ENCODE measurements at places on chromosomes 1 and 21.

DNA sequence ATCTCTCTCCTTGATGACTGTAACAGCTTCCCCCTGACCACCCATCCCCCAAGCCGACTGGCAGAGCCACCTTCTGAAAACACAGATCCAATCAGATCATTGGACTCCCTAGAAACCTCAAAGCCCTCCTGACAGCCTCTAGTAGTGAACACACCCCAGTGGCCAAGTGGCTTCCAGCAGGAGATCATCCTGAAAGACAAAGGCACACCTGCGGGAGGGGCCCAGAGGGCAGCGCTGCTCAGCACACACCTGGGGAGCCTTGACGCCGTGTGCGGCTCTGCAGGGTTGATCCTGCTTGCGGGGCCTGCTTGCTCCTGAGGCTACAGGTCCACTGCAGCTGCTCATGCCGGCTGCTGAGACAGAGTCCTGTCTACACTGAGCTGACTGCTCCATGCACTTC is 41.5 kb downstream of the SLC66A1 start:
- DNase-seq: no peak

DNA sequence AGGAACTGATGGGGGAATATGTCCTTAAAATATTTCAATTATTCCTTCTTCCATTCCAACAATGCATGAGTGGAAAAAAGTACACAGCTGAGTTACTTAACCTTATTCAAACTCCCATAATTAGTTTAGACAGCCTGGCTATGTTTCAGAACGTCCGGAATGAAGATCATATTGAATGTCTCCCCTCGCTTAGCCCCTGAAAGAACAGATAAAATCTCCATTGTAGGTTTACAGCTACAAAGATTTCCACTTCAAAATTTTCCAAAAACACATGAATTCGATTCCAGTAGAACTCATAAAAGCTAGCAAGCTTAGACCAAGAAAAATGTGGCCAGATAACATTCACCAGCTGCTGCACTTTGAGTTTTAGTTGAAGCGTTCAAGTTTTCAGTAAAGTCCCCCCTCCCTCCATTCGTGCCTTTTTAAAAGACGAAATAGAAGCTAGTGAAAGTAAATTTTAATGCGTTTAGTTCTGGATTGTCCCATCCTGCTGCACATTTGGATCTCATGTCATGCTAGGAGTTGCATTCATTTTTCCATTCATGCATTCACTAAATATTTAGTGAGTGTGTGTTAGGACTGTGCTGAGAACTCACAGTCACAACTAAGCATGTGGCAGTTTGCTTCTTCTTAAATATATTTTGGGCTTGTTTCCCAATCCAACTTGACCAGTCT is 29.4 kb upstream of the SSX2IP start:
- DNase-seq: no peak

DNA sequence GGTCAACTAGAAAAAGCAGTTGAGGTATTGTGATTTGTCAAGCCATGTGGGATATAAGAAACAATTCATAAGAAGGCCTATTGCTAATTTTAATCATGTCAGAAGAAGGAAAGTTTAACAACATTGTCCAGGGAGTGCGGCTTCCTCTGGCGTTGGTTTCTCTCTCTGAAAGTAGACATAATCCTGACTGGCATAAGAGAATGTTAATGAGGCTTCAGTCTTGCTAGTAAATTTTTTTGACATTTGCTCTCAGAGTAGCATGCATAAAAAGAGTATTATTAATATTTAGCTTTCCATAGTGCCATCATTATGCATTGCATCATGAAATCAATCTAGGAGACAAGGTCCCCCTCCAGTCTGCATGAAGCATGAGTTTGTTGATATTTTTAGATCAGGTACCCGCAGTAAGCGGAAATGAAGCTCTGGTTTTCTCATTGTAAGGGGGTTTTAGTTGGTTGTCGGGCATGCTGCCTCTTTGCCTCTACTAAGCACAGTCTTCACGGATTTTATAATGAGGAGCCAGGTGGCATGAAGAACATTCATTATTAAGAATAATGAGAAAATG is 12.8 kb upstream of the PRDM2 start:
- no peak for DNase-seq

- DNase-seq: no peak
Measured at GRCh38 chr1:240234485-240235210, 143.0 kb downstream of the FMN2 start.

DNA sequence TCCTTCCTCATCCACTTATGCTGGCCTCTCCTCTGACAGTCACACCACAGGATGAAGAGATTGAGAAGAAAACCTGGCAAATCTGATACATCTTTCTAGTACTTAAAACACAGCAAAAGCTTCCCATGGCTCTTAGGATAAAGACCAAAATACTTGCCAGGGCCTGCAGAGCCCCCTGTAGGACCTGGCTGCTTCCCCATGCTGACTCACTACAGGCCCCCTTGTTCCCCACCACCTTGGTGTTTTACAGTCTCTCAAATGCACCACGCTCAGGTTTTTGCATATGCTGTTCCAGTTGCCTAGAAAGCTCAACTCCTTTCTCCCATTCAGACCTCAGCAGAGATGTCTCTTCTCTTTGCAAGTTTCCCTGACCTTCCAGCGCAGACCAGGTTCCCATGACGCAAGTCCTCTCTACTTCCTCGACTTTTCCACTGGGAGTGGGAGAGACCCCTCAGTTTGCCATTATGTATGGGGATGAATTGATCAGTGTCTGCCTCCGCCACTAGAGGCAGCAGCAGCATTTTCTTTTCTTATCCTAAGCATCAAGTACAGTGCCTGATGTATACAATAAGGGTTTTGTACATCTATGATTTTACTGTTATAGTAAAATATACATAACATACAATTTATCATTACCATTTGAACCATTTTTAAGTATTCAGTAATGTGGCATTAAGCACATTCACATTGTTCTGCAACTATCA is 113.8 kb upstream of the C8B start:
- no peak for DNase-seq

DNA sequence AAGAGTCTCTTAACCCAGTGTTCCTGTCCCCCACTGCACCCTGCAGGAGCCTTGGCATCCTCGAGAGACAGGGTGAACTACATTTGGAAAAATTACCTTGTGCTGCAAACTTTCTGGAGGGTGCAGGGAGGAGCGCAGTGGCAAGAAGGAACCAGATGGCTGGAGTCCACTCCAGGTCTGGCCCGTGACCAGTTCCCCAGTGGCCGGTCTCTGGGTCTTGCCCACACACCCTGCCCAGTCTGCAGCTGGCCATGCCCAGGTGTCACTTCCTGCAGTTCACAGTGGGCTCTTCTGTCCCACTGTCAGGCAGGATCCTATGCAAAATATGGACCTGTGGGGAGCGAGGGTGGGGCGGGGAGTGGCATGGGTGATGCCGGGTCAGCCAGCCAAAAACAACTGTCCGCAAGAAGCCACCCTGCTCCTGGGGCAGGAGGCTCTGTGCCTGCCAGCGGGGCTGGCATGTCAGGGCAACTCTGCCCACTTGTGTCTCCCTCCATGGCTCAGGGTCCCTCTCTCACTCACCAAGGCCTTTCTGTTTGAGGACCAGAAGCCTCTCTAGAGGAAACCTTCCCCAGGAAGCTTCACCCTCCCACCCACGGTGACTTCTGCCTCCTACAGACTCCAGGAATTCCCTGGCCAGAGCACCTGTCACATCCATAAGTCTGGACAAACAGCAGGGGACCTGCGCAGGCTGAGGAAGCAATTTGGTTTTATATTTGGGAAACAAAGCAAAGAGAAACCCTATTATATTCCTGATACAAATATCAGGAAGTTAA is 55.6 kb downstream of the KIF21B start:
- no peak for DNase-seq

DNA sequence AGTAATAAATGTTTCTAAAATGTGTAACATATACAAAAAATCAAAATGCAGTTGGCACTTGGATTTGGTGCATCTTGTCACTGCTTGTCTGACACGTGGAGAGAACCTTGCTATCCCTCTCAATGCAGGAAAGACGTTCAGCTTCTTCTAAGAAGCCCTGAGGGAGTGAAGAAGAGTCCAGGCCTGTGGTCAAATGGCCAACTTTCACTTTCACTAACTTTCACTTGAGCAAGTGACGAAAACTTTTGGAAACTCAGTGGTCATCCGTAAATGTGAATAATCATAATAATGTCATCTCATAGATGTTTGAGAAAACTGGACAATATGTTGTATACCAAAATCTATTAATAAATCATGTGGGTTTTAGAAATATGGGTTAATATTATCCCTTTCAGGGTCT is 61.9 kb downstream of the ERG start:
- DNase-seq: no peak

DNA sequence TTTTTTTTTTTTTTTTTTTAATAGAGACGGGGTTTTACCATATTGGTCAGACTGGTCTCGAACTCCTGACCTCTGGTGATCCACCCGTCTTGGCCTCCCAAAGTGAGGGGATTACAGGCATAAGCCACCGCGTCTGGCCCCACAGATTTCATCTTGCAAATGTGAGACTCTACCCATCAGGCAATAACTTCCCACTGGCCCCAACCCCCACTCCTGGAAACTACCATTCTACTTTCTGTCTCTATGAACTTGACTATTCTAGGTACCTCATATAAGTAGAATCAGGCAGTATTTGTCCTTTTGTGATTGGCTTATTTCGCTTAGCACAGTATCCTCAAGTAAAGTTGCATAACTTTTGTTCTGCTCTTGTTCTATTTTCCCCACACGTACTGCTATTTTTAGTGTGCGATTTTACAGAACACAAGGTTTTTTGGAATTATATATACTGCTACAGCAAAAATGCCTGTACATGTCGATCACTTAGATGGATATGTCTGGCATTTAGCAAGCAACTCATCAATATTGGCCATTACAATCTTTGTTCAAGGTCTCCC is 40.2 kb downstream of the ECE1 start:
- no peak for DNase-seq

DNA sequence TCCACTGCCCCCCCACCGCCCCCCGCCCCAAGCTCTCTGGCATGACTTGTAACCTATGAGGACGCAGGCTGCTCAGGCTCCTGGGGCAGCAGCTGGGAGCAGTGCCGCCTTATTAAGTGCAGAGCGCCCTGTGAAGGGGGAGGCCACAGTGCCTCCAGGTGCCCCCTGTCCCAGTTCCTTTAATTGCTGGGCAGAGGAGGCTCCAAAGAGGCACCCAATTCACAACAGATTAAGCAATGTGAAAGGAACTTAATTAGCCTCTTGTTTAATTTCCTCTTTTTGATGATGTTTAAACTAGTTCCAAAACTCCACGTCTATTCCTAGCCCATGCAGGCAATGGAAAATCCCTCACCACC is 3.0 kb downstream of the RXFP4 start:
- DNase-seq: no peak

DNA sequence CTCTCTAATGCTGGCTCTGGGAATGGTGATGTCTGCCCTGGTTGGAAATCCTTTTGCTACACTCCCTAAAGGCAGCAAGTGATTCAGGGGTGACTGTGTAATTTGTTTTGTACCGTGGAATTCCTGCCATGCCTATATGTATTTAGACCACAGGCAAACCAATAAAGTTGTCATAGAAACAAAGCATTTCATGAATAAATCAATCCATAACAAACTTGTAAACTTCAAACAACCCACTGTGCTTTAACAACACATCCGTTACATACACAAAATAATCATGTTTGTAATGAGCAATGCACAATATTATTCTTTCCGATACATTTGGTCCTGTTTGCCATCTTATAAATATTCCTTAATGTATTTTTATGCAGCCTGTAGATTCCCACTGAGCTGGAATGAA is 330.3 kb upstream of the SNX7 start:
- DNase-seq: no peak

- DNase-seq: no peak
Measured at GRCh38 chr1:20850021-20850420, 62.9 kb upstream of the HP1BP3 start.

- DNase-seq: peak; percentile 38
Measured at GRCh38 chr1:216600730-216601609, 122.3 kb downstream of the ESRRG start.

DNA sequence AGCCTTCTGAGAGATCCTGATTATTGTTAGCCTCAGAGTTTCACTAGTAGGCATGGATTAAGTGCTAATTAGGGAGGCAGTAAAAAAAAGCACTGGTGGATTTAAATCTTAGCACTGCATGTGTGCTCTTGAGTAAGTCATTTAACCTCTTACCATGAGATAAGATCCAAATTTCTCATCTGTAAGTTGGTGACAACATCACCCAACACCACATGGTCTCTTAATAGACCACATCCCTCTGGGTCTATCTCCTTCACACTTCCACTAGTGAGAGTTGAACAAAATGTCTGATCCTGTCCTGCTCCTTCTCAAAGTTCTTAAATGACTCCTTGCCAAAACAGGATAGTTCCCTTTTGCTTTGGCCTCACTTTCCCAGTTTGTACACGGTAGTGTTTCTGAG is 29.5 kb upstream of the DMRTA2 start:
- no peak for DNase-seq

GRCh38 chr1:196684476-196684875 is 32.6 kb downstream of the CFH start:
- no peak for DNase-seq

GRCh38 chr1:53311702-53312305 is 16.1 kb downstream of the LRP8 start:
- DNase-seq: no peak

DNA sequence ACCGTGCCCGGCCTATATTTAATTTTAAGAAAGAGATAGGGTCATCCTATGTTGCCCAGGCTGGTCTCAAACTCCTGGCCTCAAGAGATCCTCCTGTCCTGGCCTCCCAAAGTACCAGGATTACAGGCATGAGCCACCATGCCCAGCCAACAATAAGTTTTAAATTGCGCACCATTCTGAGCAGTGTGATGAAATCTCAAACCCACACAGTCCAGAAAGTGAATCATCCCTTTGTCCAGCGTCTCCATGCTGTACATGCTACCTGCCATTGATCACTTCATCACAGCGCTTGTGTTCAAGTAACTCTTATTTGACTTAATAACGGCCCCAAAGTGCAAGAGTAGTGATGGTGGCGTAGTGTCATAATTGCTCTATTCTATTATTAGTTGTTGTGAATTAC is 75.4 kb downstream of the APP start:
- DNase-seq: no peak

DNA sequence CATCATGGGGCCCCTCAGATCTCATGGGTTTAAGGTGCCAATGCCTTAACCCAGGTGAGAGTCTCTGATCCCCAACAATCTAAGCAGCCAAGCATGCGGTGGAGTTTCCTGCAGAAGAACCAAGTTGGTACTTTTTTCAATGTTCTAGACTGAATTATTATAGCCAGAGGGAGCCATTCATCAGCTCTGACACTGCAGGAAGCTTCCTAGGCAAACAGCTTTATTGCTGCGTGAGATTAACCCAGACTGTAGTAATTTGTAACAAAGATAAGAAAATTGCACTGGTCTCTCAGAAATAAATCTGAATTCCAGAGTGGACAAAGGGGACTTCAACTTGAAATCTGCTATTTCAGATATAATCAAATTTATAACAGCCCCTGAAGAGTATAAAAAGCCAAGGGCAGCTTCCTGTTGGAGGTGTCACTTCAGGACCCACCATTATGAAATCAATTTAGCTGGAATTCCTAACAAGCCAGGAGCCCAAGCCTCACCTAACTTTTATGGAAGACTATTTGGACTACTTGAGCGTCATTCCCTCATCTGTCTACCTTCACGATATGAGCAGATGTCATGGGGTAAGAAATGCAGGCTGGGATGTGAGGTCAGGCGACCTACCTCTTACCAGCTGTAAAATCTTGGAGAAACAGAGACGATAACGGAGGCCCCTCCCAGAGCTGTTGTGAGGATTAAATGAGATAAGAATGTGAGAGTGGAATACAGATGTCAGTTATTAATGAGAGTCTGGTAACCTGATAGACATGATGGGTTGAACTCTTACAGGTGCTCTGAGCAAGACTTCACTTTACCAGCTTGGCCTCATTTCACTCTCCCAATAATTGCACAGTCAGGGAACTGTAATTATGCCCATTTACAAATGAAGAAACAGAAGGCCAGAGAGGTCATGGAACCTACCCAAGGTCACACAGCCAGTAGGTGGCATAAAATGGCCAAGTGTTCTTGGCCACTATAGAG is 135.1 kb downstream of the RRAGC start:
- no peak for DNase-seq

Data from AG04450 (cell line).